HT-29 (cell line): ENCODE measurements at places on chromosomes 12 and 14.

DNA sequence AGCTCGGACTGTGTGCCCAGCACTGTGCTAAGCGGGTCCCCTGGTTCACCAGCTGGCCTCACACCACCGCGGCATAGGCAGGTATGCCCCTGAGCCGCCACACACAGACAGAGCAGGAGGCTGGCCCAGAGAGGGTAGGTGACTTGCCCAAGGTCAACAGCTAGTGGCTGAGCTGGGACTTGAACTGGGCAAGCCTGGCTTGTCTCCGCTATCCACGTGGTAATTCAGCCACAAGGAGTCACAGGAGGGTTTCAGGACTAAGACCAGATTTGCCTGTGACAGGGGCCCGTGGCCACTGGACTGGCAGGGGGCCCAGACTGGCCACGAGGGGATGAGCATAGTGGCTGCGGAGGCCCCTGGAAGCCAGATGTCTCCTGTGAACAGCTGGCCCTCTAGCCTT lies 47.7 kb downstream of the NCOR2 start:
- peak; percentile 11 for DNase-seq

GRCh38 chr14:91893669-91894068 lies 26.3 kb upstream of the TC2N start:
- DNase-seq = no peak

GRCh38 chr14:57029620-57030253 lies 219.5 kb upstream of the OTX2 start:
- no peak for DNase-seq

GRCh38 chr12:93738199-93739058 lies 61.3 kb downstream of the CRADD start:
- no peak for DNase-seq

- no peak for DNase-seq
Observed at GRCh38 chr12:76942267-76942666, 63.4 kb upstream of the CSRP2 start.

DNA sequence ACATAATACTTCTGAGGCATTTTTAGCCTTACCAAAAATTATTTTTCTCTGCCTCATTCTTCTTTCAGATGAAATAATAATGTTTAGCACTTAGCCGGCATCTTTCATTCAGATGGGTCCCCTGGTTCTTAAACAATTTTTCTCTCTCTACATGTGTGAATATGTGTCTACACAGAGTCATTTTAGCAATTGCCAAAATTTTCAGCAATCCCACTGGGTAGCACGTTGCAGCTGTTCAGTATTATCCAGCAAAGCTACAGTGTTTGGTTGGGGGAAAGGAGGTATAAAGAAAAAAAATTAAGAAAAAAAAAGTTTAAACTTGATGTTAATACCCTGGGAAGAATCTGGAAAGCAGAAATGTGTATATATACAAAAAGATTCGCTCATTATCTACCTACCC lies 160.5 kb upstream of the TRHDE start:
- DNase-seq = no peak

DNA sequence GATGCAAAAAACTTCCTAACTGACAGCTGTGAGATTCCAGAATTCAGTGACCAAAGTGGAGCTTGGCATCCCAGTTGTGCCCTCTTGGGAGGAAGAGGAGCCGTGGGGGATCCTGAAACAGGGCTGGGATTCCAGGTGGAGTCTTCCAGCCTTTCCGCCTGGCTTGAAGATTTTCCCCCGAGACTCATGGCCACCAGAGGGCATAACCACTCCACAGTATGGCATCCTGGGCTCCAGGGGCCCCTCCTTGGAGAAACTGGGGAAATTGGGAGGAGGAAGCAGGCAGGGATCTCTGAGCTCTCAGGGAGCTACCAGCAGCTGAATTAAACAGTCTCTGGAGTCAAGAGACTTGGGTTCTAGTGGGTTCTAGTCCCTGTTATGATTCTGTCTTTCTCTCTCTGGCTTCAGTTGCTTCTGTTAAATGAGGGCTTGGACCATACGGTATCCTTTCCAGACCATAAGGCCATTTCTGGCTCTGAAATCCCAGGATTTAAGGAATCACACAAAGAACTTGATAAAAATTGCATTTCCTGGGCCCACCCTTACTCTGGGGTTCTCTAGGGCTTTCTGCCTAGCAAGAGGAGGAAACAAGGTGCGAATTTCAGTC lies 2.6 kb upstream of the TAMALIN start:
- DNase-seq = peak; percentile 75

DNA sequence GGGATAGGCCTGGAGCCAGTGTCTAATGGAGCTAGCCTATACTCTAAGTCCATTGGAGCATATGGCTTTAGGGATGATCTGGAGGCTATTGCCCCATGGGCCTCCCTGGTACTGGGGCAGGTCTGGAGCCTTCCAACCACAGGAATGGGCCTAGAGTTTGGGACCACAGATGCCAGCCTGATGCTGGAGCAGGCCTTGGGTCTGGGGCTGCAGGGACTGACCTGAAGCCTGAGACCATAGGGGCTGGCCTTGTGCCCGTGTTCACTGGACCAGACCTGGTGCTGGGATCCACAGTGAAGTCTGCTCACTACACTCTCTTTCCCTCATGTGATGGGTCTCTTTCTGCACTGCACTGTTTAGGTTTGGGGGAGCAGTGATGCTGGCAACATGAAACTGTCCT lies 95.0 kb downstream of the KLHL28 start:
- DNase-seq = no peak
